Cerebellum (tissue), 4 donors: ENCODE measurements at places on chromosomes 3 and 15. TPM values are rescaled to one million over a fixed set of nuclear protein-coding genes. Genes with fewer than 3 reads are reported as not detected.

- no peak for DNase-seq
These were observed 61.1 kb downstream of the FNDC3B start for GRCh38 chr3:172100482-172100881.

DNA sequence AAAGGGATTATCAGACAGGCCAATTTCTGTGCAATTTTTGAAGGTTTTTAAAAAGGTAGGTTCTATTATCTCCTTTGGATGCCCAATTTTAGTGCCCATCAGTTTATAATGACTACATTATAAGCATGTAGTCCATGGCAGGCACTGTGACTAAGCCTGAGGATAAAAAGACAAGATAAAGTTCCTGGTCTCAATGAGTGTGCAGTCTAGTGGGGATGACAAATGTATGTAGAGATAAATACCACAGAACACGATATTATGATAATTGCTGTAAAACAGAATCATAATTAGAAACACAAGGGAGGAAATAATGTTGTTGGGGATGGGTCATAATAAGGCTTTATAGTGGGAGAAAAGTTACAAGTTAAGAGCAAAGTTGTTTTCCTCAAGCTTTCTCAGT, 163.1 kb downstream of the ZNF385D start:
- DNase-seq = no peak

- no peak for DNase-seq
These were observed 109.6 kb upstream of the FXR1 start for GRCh38 chr3:180802837-180803236.

DNA sequence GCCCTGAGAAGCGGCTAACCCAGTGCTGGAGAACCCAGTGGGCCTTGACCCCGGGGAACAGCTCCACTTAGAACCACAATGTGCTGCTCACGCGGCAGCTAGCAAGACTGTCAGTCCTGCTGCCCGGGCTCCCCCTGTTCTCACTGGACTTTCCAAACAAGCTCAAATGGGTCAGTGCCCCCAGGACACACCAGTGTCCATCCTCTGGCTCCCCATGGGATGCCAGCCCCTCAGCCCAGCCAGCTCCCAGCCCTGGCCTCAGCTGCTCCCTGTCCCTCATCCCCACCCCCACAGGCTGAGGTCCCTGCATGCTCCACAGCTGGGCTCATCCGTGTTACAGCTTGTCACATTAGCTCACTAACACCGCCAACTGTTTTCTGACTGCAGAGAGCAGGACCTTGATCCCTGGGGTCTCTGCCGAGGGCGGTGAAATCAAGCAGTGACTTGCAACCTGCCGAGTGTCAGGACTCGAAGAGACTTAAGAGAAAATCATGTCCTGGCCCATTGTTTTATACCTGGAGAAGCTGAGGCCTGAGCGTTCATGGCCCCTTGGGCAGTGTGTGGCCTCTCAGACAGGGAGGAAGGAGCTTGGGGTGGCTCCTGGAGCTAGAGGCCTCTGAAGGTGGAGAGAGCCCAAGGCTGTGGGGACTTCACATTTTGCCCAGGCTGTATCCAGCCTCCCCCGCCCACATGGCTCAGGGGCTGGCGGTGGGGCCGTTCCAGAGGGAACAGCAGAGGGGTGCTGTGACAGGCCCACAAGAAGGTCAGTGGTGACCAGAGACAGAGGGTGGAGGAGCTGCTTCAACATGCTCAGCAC, 157.5 kb downstream of the MEGF11 start:
- no peak for DNase-seq

GRCh38 chr3:146881356-146881755, 276.2 kb upstream of the PLSCR5 start:
- no peak for DNase-seq

DNA sequence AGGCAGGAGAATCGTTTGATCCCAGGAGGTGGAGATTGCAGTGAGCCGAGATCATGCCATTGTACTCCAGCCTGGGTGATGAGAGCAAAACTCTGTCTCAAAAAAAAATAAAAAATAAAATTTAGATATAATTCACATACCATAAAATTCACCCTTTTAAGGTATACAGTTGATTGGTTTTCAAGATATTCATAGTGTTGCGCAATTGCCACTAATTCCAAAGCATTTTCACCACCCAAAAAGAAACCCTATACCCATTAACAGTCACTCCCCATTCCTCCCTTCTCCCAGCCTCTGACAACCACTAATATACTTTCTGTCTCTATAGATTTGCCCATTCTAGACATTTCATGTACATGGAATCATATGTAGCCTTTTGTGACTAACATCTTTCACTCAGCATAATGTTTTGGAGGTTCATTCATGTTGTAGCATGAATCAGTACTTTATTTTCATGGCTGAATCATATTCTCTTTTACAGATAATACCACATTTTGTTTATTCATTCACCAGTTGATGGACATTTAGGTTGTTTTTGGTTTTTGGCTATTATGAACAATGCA, 116.7 kb downstream of the RASA2 start:
- DNase-seq = no peak

The CEMIP gene
- total RNA-seq = 7.1 TPM

GRCh38 chr3:47455806-47456452, 19.8 kb downstream of the SCAP start:
- no peak for DNase-seq

The GHSR gene
- not detected for total RNA-seq

DNA sequence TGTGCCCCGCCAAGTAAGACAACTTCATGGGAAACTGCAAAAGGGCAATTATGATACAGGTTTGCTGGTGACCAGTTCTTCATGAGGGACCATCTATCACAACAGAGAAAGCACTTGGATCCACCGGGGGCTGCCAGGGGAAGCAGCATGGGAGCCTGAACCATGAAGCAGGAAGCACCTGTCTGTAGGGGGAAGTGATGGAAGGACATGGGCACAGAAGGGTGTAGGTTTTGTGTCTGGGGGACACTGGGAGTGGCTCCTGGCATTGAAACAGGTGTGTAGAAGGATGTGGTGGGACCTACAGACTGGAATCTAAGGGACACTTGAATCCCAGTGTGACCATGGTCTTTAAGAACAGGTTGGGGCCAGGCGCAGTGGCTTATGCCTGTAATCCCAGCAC, 22.6 kb downstream of the MKRN2 start:
- DNase-seq = no peak

DNA sequence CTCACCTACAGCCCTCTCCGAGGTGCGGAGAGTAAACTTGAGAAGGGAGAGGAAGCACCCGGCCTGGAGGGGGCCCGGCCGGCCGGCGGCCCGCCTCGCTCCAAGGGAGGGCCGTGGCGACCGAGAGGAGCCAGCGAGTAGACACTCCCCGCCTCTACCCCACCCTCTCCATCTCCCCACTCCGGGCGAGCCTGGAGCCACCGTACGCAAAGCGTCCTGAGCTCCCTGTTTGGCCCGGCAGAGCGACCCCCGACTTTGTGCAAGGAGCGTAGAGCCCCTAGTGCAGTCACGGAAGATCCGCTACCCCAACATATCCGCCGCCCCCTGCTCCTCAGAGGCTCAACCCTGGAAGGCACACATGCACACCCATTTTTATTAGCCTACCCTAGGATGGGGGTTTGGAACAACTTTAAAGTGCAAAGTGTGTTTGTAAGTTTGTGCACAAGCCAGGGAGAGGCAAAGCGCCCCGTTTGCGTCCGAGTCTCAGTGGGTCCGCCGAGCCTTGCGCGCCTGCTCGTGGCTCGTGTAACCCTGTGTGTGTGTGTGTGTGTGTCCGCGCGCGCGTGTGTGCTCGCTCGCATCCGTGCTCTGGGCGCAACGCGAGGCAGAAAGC, 508 bp upstream of the SMAD6 start:
- no peak for DNase-seq

The PIF1 gene
- total RNA-seq = 5.3 TPM

The GABRG3 gene
- total RNA-seq = 14.0 TPM

- DNase-seq = peak; percentile 75
These were observed at the start of gene RHOV for GRCh38 chr15:40873694-40874561. TSS of gene RHOV (minus strand) at chr15:40874234. CDS start at chr15:40874139, 95 bp downstream.

GRCh38 chr15:101145362-101145761, 106.5 kb downstream of the CHSY1 start:
- no peak for DNase-seq

GRCh38 chr3:140953028-140953960, 11.7 kb downstream of the SLC25A36 start:
- DNase-seq = no peak

DNA sequence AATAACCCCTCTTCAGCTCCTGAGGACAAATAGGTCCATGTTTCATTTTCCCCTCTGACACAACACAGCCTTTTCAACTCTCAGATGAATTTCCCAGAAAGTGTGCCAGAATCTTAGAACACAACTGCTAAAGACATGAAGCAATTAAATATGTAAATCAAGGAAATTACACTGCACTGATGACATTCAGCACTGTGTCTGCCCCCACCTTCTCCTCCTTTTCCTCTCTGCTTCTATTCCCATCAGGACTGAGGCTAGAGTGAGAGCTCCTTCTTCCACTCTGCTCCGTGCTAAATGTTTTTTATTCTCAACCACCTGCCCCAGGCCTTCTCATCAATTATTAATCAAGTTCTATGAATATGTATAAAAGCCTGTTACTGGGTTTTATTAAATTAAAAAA, 596.1 kb downstream of the TUSC7 start:
- DNase-seq = no peak

- DNase-seq = no peak
These were observed 112.4 kb upstream of the TLE3 start for GRCh38 chr15:70210076-70210475.

The MESP2 gene
- total RNA-seq = 0.27 TPM

- DNase-seq = no peak
These were observed 39.8 kb upstream of the GMNC start for GRCh38 chr3:190902292-190902691.

DNA sequence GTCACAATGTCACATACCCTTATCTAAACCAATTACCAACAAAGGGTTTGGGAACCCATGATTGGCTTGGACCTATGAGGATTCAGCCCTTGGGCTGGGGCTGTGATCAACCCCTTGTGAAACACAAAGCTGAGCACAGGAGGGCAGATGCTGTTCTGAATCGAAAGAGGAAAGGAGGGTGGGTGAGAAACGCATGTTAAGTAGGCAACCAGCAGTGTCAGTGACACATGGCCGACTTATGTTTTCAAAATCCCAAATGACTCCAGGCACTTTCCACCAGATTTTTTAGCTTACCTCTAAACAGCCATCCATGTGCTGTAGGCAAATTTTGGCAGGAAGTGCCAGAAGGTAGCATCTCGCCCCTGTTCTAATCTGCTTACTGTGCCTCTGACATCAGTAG, 34.1 kb upstream of the KLHL25 start:
- DNase-seq = peak; percentile 8

- DNase-seq = no peak
These were observed 183.6 kb downstream of the PEX5L start for GRCh38 chr3:179853176-179853575.

- no peak for DNase-seq
These were observed 184.1 kb upstream of the GPR149 start for GRCh38 chr3:154614078-154614477.

GRCh38 chr15:36622197-36622795, 42.9 kb downstream of the CDIN1 start:
- DNase-seq = no peak

DNA sequence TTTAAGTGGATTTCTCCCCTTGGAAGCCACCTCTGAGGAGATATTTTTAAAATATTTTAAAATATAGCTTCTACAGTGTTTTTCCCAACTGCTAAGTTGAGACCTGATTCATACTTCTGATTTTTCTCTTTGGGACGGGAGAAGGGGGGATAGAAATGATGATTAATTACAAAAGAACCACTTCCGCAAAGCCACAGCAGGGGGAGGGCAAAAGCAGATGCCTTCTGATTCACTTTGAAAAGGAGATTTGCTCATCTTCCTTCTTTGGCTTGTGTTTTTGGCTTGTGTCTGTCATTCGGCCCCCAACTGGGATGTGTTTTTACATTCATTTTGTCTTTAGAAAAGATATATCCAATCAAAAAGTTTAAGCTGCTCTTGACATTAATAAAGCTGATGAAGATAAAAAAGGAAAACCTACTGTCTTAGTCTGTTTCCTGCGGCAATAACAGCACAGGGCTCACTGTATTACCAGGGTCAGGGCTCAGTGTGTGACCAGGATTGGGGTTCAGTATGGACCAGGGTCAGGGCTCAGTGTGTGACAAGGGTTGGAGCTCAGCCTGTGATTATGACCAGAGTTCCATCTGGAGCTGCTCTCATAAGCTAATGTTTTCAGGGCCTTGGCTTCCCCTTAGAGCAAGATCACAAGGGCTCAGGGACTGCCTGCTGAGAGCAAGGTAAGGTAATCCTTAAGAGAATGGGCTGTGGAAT, 223.2 kb downstream of the MTHFS start:
- DNase-seq = no peak

GRCh38 chr15:74392902-74393301, 25.5 kb upstream of the CYP11A1 start:
- DNase-seq = no peak

GRCh38 chr15:55993804-55994560, 570 bp upstream of the NEDD4 start:
- peak; percentile 33 for DNase-seq

The IGDCC3 gene
- total RNA-seq = 19.8 TPM

The KBTBD13 gene
- not detected for total RNA-seq

- peak; percentile 1 for DNase-seq
These were observed 1045.0 kb downstream of the FHIT start for GRCh38 chr3:60206206-60206605.

- no peak for DNase-seq
These were observed 62.3 kb downstream of the CHSY1 start for GRCh38 chr15:101189409-101190091.
